Karpas-422 (cell line): ENCODE measurements at places on chromosomes 3 and 15.

GRCh38 chr3:32403663-32404062 is 12.0 kb downstream of the CMTM7 start:
- DNase-seq: no peak

GRCh38 chr3:86958534-86958933 is 32.4 kb downstream of the VGLL3 start:
- DNase-seq: no peak

GRCh38 chr3:126857928-126858327 is 125.0 kb upstream of the PLXNA1 start:
- DNase-seq: no peak

DNA sequence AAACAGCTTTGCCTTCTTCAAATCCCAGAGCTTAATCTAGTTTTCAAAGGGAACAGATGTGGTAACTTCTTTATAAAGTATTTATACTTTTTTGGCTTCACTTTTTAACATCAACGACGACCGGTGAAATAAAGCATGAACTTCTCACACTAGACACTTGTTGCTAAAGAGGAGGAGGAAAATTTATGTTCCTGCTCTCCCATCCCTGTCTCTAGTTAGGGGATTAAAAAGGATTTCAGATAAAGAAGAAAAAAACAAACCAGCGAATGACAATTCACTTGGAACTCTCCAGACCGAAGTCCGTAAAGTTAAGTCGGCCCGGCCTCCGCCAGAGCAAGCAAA is 672 bp downstream of the NEDD4 start:
- DNase-seq: no peak

DNA sequence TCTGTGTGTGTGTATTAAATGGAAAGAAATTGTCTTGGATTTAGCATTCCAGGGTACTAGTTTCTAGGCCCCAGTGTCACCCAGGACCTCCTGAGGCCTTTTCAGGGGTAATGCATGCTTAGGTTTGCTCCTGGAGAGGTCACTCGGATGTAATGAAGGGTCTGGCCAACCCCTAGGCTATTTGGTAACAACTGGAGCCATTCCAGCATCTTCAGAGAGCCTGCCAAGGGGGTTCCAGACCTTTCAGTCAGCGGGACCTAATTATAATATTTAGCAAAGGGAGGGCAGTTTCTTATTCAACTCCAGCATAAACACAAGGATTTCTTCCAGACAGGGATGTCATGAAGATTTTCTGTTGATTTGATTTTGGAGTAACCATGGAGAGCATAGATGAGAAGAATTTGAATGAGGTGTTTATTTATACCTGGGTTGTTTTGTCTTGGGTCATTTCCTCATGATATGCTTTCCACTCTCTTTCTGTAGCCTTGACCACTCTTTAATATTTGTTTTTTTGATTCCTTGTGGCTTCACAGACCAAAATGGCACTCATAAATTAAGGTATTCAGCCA is 17.4 kb downstream of the KAT2B start:
- DNase-seq: no peak

DNA sequence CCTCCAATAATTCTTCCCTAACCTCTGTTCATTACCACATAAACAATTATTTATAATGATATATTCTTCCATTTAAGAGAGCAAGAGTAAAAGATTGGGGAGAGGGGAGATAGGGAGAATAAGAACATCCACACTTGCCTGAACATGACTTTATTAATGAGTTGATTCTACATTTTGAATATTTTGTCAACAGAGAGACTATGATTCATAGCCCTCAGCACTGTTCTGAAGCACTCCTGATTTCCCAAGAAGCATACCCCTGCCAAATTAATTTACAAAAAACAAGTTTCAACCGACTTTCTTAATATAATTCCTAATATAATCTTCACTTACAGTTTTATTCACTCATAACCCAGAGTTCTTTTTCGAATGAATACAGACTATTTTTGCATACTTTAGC is 828.8 kb downstream of the ROBO2 start:
- DNase-seq: no peak

DNA sequence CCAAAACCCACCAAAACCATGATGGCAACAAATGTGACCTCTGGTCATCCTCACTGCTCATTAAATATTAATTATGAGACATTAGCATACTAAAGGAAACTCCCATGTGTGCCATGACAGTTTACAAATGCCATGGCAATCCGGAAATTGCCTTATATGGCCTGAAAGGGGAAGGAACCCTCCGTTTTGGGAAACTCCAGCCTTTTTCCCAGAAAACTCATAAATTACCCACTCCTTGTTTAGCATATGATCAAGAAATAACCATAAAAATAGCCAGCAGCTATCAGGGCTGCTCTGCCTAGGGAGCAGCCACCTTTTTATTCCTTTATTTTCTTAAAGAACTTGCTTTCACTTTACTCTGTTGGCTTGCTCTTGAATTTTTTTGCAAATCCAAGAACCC is 992.7 kb downstream of the NTRK3 start:
- no peak for DNase-seq

GRCh38 chr15:95511671-95512070 is 818.8 kb upstream of the NR2F2 start:
- DNase-seq: no peak

DNA sequence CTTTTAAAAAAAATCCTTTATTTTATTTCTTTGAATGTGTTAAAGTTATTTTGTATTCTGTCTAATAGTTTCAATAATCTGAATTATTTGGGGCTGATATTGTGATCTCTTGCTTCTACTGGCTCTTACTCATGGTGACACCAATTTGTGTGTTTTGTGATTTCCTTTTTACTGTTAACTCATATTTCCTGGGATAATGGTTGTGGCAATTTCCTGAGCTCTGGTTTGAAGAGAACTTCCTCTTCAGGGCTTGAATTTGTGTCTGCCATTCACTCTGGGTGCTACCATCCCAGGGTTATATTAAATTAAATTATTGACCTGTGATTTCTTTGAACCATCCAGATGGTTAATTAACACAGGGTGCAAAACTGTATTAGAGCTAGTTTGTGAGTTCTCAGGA is 60.4 kb upstream of the RNF7 start:
- no peak for DNase-seq

GRCh38 chr3:24316887-24317383 is 177.7 kb downstream of the THRB start:
- DNase-seq: no peak

DNA sequence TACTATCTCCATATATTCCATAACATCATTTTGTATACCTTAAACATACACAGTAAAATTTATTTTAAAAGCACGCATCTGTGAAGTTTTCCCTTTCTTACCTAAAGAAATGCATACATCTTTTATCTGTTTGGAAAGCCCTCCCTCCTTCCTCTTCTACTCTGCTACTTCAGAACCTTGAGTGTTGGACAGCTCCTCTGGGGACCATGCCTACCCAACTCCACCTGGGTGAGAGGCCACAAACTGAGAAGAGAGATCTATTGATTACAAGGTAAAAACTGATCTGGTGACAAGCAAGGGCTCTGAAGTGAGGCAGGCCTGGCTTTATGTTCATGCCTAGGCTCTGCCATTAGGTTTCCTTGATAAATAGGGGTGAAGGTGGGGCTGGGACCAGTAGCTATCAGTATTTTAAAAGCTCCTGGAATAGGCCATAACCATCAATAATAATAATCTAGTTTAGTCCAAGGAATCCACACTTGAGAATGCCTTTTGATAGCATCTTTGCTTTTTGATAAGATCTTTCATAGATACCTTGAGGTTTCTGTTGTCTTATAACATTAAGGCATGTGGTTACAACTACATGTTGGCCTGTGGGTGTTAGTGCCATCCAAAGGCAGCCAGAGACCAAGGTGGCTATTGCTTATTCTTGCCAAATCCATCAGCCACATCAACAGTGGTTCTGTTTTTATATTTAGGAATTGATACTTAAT is 148.8 kb downstream of the KCNMB2 start:
- peak; percentile 63 for DNase-seq

- DNase-seq: no peak
Observed at GRCh38 chr3:171284308-171285075, 175.7 kb downstream of the TNIK start.

GRCh38 chr3:67608034-67608433 is 46.4 kb downstream of the SUCLG2 start:
- DNase-seq: no peak

DNA sequence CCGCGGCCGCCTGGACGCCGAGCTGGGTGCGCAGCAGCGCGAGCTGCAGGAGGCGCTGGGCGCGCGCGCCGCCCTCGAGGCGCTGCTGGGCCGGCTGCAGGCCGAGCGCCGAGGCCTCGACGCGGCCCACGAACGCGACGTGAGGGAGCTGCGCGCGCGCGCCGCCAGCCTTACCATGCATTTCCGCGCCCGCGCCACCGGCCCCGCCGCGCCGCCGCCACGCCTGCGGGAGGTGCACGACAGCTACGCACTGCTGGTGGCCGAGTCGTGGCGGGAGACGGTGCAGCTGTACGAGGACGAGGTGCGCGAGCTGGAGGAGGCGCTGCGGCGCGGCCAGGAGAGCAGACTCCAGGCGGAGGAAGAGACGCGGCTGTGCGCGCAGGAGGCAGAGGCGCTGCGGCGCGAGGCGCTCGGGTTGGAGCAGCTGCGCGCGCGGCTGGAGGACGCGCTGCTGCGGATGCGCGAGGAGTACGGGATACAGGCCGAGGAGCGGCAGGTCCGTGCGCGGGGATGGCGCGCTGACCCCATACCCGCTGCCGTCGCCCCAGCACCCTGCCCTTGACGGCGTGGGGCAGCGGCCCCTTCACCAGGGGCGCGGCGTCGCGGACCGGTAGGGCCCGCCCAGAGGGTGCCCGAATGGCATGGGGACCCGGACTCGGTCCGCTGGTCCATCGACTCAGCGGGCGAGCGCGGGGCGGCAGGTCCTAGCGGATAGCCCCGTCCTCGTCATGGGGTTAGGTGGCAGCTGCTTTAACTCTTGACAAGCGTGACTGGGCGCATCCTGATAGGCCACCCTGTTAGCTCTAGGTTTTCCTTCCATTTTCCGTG is 848 bp downstream of the SYNM start:
- no peak for DNase-seq
